Fibroblast of villous mesenchyme (primary cell): ENCODE measurements at places on chromosomes 11 and 22. TPM values are rescaled to one million over a fixed set of nuclear protein-coding genes. Genes with fewer than 3 reads are reported as not detected.
A peak's percentile ranks its signal among the peaks of the same experiment; 100 is the strongest.

Gene NCF4
- not detected in 2 replicates for total RNA-seq

Gene ACTN3
- under 0.01 TPM in 1 of 2 replicates, not detected in the other for total RNA-seq

Gene ACO2
- total RNA-seq = 50.6 and 69.1 TPM in 2 replicates

Gene IGF2
- total RNA-seq = 26.8 and 44.8 TPM in 2 replicates

Gene PRR33
- total RNA-seq = not detected in 2 replicates

GRCh38 chr22:48098921-48099245 is 1336.4 kb downstream of the TBC1D22A start:
- DNase-seq = no peak

- DNase-seq = no peak
Measured at GRCh38 chr11:8233691-8234424, 29.8 kb downstream of the LMO1 start.

DNA sequence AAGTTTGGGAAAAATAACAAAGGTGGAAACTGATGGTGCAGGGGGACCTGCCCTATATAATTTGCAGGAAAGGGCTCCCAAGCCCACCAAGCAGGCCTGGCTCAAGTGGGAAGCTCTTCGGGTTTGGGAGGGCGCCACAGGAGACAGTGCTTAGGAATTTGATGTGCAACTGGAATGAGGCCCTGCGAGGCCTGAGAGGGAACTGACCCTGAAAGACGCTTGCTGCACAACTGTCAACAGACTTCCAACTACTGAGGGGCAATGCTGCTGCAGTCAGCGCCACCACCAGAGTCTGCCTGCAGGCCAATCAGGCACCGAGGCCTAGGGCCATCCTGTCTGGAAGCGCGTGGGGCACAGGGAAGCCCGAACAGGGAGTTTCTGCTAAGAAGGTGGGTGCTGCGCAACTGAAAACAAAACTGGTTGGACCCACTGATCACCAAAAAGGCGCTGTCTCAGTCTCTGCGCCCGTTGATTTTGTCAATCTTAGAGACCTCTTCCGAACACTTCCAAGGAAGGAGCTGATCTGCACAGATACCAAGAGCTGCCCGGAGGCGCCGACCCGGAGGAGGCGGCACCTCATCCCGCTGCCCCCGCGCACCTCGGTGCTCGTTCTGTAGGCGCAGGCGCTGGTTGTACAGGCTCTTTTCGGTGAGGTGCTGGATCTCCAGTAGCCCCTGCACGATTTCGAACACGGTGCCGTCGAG is 667 bp downstream of the DGCR6L start:
- DNase-seq = peak; percentile 19

DNA sequence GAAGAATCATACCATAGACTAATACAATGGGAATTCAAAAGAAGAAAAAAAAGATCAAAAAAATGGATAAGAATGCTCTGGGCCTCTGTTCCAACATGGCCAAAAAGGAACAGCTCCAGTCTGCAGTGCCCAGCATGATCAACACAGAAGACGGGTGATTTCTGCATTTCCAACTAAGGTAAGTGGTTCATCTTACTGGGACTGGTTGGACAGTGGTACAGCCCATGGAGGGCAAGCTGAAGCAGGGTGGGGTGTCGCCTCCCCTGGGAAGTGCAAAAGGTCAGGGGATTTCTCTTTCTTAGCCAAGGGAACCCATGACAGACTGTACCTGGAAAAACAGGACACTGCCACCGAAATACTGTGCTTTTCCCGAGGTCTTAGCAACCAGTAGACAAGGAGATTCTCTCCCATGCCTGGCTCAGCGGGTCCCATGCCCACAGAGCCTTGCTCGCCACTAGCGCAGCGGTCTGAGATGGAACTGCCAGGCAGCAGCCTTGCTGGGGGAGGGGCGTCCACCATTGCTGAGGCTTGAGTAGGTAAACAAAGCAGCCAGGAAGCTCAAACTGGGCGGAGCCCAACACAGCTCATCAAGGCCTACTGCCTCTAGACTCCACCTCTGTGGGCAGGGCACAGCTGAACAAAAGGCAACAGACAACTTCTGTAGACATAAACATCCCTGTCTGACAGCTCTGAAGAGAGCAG is 428.4 kb downstream of the MN1 start:
- DNase-seq = no peak

GRCh38 chr11:35047179-35047578 is 91.8 kb upstream of the CD44 start:
- DNase-seq = no peak

DNA sequence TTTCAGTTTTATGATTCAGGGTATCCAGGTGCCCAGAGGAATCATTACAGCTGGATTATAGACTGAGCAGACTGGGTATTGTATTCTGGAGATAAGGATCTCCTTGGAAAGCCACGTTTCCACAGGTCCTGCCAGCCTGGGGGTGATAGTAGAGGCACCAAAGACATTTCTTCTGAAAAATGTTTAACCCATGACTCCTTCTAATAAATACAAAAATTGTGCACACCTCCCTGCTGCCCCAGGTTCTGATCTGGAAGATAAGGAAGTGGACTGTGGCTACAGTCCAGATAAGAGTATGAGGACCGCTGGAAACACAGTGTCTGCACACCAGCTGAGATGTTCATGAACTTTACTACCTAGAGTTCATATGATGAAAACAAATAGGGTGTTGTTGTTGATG is 192.5 kb downstream of the DBX1 start:
- DNase-seq = no peak

DNA sequence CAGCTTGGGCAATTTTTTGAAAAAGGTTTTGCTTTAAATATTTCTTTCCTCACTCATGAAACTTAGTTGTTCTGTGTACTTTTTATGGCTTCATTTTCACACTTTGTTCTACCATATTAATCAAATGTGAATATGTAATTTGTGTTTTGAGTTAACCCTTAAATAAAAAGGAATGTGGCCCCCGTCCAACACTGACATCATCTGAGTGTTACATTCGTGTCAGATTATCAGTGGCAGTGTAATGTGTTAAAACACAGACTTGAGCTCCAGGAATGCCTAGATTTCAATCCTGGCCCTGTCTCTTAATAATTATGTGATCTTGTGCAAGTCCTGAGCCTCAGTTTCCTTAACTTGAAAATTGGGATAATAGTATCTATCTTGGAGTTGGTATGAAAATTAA is 5.6 kb downstream of the RTN3 start:
- no peak for DNase-seq

- no peak for DNase-seq
Measured at GRCh38 chr22:43706151-43706550, 106.0 kb downstream of the EFCAB6 start.

DNA sequence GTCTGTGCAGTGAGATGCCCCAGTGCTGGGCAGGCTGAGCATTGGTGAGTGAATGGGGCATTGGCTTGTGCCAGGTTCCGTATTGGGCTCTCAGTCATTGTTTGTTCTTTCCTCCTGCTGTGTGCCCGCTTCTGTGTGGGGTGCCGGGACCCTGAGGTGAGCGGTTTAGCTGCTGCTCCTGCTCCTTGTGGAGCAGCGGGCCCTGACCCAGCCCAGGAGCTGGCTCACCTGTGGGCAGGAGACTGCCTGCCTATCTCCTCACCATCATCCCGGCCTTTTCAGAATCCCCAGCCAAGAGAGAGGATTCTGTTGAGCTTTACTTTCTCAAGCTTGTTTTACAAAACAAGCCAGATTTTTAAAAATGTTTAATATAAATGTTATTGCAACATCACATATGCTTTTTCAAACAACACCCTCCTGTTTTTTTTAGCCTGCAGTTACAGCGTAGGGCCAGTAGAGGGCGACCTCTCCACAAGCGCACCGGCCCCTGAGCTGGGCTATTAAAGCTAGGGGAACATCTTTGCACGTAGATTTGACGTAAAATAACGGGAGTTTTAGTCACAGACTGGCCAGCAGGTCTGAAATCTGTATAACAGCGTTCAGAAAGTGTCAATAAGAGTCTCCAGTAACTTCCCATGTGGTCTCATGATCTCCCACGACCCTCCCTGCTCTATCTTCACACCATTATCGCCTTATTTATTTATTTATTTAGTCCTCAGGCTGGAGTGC is 25.1 kb upstream of the RELT start:
- peak; percentile 90 for DNase-seq

GRCh38 chr22:46537225-46537945 is at the start of gene CELSR1:
CELSR1 (minus strand) TSS chr22:46537620; CDS start chr22:46537170, 450 bp downstream.
- no peak for DNase-seq

DNA sequence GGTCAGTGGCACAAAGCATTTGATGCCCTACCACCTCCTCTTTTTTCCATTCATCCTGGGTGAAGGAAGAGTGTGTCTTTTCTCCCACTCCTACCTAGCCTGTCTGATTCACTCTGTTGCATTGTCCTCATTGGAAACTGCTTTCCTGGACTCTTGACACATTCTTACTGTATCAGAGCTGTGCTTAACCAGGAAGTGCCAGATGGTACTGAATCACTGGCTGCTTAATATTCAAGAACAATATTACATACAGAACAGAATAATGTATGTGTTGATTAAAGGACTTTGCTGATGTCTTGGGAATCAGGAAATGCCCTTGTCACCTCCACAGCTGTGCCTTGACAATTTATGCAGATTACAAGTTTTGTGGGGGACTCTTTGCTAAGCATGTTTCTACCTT is 44.4 kb downstream of the SVIP start:
- no peak for DNase-seq

DNA sequence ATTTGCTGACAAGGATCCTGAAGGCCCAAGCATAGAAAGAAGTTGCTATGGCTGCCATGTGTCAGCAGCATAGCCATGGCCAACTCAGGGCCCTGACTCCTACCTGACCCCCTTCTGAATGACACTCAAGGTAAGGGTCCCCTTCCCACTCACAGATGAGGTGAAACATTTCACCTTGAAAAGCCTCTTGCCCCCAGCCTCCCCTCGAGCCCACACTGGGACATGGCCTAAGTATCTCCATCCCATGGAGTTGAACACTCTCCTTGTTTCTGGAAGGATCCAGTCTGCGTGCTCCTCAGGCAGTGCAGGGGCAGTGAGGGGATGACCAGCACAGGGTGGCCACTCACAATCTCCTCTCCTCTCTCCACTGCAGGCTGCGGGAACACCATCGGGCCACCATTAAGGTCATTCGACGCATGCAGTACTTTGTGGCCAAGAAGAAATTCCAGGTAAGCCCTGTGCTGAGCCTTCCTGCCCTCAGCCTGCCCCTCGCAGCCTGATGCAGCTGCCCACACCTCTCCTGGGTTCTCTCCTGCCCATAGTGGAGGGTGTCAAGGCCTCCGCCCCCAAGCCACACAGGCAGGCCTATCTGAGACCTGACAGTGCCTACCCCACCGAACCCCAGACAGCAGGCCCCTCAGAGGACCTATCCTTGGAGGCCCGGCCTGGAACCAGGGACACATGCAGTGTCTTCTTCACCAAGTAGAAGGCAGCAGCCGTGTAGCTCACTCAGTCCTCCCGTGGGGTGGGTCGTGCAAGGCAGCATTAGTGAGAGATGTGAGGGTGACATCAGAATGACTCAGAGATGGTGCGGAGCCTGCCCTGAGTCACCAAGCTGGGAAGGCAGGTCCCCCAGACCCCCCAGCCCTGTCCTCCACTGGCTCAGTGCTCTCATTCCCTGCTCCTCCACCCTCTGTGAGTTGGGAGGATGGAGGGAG is 68.9 kb upstream of the KCNQ1OT1 start:
- peak; percentile 43 for DNase-seq

DNA sequence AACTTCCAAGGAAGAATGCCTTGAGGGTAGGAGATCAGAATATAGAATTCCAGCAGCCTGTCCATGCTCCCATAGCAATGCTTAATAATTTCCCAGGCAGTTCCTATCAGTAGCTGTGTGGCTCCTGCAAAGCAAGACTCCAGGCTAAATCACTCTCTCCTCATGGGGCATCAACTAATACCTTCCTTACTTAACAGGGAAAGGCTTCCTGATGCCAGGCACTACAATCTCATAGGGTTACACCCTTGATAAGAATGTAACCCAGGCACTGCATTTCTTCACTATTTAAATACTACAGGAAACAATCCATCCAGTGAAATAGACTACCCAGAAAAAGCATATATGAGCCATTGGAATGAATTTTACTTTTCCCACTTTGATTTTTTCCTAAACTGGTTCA is 615.0 kb upstream of the ARHGAP42 start:
- DNase-seq = no peak

- DNase-seq = peak; percentile 40
Measured at GRCh38 chr11:130323452-130324450, 9.0 kb upstream of the ZBTB44 start.

- DNase-seq = no peak
Measured at GRCh38 chr11:112689851-112690250, 271.4 kb upstream of the NCAM1 start.

DNA sequence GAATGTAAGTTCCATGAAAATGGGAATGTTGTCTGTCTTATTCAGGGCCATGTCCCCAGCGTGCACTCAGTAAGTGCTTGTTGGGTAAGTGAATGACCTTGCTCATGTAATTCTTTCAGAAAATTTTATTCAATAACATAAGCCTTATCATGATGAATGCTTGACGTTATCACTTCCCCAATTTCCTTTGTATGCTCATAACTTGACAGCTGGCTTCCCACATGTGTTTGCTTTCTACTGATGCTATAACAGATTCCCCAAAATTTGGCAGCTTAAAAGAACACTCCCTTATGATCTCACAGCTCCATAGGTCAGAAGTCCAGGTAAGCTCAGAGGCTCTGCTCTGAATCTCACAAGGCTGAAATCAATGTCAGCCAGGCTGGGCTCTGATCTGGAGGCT is 155.8 kb upstream of the POU2AF2 start:
- no peak for DNase-seq
